ENCODE measurements at places on chromosomes 2 and 18.

GRCh38 chr2:221447310-221447709 is 124.8 kb downstream of the EPHA4 start:
- no peak for ATAC-seq

- peak; percentile 29 for ATAC-seq
These were observed 65.3 kb downstream of the CXCR4 start for GRCh38 chr2:136052369-136053362.

- ATAC-seq = no peak
These were observed 185.7 kb downstream of the NCKAP5 start for GRCh38 chr2:133382566-133382965.

- no peak for ATAC-seq
These were observed 1.2 kb upstream of the TRAPPC8 start for GRCh38 chr18:31943878-31944816.

GRCh38 chr2:170270278-170270864 is 92.4 kb downstream of the MYO3B start:
- no peak for ATAC-seq

GRCh38 chr2:223943561-223944008 is 1.6 kb downstream of the WDFY1 start:
- ATAC-seq = no peak

- no peak for ATAC-seq
These were observed 226.7 kb downstream of the GULP1 start for GRCh38 chr2:188518381-188518780.

DNA sequence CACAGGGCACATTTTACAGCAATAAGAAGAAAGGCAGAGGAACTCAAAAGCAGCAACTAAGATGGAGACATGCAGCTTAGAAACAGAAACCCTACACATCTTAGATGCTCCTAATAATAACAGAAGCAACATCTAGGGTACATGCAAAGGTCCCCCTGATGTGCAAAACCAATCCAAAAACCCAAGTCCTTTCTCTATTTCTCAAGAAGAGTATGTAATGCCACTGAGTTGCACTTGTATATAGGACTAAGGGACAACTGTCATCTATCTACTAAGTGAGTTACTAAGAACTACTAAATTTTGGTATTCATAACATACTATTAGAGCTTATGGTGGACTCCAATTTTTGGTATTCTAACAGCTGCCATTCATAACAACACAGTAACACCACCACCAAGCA is 28.4 kb downstream of the HNRNPLL start:
- no peak for ATAC-seq

DNA sequence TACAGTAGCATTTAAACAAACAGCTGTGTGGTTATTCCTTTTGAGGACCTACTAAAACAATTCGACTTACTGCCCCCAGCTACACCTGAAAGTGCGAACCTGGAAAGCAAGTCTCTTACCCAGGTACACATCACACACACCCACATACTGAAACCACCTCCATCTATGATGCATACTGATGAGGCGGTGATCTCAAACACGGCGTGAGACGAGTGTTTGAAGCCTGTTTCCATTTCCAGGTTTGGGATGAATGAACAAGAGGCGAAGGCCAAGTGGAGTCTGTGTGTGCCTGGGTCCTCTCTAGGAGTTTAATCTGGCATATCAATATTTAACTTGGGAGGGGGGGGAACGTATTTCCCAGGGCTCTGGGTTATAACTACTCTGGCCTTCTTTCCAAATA is 1.6 kb downstream of the TMEM185B start:
- no peak for ATAC-seq

DNA sequence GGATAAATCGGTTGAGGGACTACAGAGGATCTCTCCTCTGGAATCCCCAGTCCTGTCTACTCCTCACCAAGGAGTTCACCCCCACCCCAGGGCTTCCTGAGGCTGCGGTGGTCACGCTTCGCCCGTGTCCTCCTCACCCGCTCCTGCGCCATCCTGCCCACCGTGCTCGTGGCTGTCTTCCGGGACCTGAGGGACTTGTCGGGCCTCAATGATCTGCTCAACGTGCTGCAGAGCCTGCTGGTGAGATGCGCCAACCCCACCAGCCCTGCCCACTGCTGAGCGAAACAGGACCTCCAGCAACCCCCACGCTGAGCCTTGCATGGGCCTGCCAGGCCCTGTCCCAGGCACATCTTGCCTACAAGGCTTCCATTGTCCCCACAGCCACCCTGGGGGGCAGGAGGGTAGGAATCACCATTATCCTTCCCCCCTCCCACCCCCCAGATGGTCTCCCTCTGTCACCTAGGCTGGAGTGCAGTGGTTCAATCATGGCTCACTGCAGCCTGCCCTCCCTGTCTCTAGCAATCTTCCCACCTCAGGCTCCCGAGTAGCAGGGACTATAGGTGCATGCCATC is 6.7 kb upstream of the CTDSP1 start:
- no peak for ATAC-seq

GRCh38 chr2:109351164-109351756 is 222.3 kb downstream of the SH3RF3 start:
- no peak for ATAC-seq

- ATAC-seq = no peak
These were observed 1850.9 kb upstream of the LRRTM1 start for GRCh38 chr2:82155469-82155868.

- no peak for ATAC-seq
These were observed 385.1 kb upstream of the MEX3C start for GRCh38 chr18:51582551-51582950.

GRCh38 chr18:13570856-13571495 is 155.4 kb downstream of the FAM210A start:
- peak; percentile 38 for ATAC-seq

GRCh38 chr2:158391876-158392275 is 64.7 kb downstream of the CCDC148 start:
- peak; percentile 62 for ATAC-seq

- no peak for ATAC-seq
These were observed 92.3 kb downstream of the STK39 start for GRCh38 chr2:168155046-168155445.

DNA sequence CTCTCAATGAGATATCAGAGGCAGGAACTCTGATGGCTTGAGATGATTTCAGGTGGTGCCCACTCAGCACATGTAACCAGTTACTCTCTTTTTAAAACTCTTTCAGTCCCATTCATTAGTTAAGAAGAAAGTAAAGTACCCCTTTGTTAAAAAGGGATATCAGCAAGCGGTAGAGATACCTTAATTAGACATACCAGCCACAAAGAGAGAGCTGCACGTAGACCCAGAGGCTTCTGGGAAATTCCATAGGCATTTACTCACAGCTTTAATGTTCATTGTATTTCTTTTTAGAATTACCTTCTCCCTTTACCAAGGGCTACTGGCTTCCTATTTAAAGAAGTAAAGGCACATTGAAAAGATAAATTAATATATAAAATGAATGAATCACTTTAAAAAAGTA is 63.3 kb downstream of the LYPD6B start:
- no peak for ATAC-seq

- peak; percentile 17 for ATAC-seq
These were observed 617.0 kb downstream of the LRP1B start for GRCh38 chr2:141513853-141514252.

DNA sequence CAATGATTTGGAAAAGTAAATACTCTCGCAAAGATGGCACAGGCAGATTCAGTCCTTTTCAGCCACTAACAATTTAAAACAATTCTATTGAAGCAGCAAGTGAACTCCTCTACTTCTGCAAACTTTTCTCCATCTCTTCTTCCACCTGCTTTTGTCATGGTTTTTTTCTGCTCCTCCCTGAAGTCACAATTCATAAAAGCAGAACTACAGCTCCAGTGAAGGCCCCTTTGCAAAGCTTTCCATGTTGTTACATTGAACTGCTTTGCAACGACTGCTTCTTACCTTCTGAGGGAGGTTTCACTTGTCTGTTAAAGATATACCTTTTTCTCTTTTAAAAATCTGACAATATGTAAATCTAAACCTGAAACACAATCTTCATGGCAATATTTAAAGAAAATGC is 3.7 kb upstream of the SERTAD2 start:
- no peak for ATAC-seq

GRCh38 chr2:76281156-76281841 is 570.6 kb upstream of the GCFC2 start:
- no peak for ATAC-seq

- ATAC-seq = no peak
These were observed 346.7 kb downstream of the RAD51AP2 start for GRCh38 chr2:17171446-17172049.

GRCh38 chr2:88077080-88077479 is 9.5 kb downstream of the SMYD1 start:
- ATAC-seq = no peak

GRCh38 chr2:127562936-127563335 is 27.5 kb downstream of the MYO7B start:
- no peak for ATAC-seq

- no peak for ATAC-seq
These were observed 282.0 kb upstream of the SESTD1 start for GRCh38 chr2:179546656-179547055.

GRCh38 chr18:5914016-5914415 is 18.7 kb upstream of the TMEM200C start:
- ATAC-seq = no peak

GRCh38 chr2:3285901-3286645 is 91.5 kb downstream of the EIPR1 start:
- ATAC-seq = no peak

DNA sequence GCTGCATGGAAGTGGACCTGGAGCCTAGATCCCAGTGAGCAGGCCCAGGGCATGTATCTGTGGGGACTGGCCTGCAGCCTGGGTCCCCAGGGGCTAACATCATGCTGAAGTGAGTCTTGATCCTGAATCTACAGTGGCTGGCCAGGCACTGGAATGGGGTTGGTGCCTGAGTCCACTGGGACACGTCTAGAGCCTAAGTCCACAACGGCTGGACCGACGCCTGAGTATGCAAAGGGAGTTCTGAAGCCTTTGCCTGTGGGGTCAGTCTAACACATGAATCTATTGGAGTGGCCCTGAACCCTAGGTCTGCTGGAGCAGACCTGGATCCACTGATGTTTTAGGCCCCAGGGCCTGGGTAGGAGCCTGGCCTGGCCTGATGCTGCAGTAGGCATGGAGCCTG is 665.5 kb downstream of the DCDC2C start:
- no peak for ATAC-seq

GRCh38 chr2:73324126-73324725 is 30.9 kb upstream of the EGR4 start:
- no peak for ATAC-seq

Measured in activated CD4-positive, CD25-positive, alpha-beta regulatory T cell treated with anti-CD3 and anti-CD28 coated beads, Interleukin-2, amount 50 U/mL, for 24 hours (primary cell).